AG10803 (cell line): ENCODE measurements at places on chromosomes 5 and 9.
A peak's percentile ranks its signal among the peaks of the same experiment; 100 is the strongest.

- peak; percentile 3 for DNase-seq
Measured at GRCh38 chr9:86274821-86275643, 7.3 kb downstream of the ISCA1 start.

- DNase-seq = no peak
Measured at GRCh38 chr5:142973932-142974331, 203.8 kb downstream of the ARHGAP26 start.

- peak; percentile 41 for DNase-seq
Measured at GRCh38 chr9:20592673-20593072, 29.6 kb downstream of the MLLT3 start.

DNA sequence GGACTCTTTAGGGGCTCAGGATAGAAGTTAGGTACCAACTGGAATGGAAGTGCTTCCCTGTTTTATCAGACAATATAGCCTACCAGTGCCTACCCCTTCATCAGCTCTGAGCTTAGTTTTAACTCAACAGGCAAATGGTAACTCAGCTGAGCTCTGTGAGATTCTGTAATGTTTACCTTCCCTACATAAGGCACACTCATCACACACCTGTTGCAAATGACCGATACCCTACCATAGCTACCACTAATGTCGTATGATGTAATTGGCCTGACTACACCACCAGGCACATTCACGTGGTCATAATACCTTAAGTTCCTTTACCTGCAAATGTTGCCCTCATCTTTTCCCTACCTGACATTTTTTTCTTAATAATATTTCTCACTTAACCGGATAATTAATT is 254.8 kb downstream of the ADGRV1 start:
- no peak for DNase-seq

DNA sequence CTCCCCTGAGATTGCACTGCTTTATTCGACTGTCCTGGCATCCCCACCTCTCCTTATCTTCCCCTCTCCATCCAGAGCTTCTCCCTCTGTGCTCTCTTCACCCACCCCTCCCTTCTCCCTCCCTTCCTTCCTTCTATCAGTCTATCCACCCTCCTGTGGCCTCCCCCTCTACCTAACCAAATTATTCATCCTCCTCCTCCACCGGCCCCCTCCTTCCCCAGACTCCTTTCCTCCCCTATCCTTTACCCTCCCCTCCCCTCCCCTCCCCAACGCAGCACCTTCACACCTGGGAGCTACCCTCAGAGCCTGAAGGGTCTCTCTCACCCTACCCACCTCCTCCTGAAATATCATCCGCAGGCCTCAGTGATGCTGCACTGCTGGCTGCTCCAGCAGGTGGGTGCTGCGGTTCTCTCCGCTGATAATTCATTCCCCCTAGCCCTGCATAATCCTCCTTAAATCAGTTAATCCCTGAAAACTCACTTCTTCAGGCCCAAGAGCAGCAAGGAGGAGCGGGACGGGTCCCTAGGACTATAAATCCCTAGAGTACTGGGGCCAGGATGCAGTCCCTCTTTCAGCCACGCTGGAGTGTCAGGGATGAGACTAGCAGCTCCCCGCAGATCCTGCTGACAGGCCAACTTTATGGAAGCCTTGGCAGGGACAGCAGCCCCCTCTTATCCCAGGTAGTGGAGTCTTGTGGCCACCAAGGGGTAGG is 97.8 kb downstream of the PCDH1 start:
- no peak for DNase-seq

- peak; percentile 4 for DNase-seq
Measured at GRCh38 chr5:75337366-75338021, 474 bp downstream of the HMGCR start.

DNA sequence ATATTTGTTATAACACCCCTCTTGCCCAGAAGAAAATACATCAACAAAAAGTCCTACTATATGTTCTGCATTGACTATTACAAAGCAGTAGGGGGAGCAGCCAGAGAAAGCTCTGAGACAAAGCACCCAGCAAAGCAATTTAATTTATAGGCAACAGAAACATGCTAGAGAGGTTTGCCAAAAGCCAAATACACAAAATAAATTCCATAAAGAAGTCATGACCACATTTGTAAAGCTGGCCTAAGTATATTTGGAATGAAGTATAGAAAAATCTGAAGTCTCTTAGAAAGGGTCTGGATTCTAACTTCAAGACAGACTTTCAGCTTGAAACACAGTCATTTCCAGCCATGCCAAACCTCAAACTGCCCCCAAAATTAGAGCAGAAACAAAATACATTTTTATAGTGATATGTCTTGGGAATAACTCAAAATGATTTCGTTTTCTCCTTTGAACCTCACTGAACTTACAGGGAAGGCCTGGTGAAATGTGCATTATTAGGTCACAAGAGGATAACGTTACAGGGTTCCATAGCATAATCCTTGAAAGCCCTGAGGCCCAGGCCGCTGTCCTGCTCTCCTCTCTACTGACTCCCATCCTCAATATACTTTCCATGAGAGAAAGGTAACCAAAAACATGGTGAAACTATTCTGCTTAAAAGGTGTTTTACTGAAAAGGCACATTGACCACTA is 451.8 kb downstream of the RAB3C start:
- peak; percentile 72 for DNase-seq

DNA sequence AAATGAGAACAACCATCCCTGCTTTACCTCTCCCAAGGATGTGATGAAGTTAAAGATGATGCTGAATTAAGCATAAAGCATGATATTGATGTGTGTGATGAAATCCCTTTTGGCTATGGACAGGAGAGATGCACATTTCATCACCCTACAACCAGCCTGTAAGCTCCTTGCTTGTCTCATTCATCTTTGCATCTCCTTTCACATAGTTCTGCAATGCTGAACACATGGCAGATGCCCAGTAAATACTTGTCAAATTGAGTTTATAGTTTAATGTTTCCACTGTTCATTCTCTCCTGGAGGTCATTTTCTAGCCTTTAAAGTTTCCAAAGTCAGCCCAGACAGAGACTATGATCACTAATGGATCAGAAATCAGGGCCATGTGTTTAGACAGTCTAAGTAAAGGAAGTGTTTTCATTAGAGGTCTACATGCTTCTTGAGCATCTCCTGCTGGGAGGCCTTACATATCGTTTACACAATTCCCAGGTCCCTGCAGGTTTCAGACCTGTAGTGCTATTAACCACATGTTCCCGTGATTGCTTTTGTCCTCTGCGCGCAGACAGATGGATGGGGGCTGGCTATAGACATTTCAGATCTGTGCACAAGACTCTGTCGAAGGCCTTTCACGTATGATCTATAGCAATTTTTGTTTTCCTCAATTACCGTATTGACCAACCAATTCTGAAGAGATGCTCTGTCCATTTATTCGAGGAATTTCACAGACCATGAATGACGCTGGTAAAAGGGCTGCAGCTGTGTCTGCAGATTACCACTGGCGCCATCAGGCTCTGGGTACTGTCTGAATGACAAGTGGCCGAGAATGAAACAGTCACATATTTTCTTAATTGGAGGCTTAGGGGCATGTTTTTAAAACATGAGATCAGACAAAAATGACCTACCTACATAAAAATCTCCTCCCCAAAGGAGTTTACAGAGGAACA is 49.0 kb upstream of the CKMT2 start:
- DNase-seq = no peak

- no peak for DNase-seq
Measured at GRCh38 chr5:69449511-69449910, 34.6 kb downstream of the MARVELD2 start.

GRCh38 chr5:165630261-165630778 is 2124.9 kb downstream of the MAT2B start:
- DNase-seq = peak; percentile 9

DNA sequence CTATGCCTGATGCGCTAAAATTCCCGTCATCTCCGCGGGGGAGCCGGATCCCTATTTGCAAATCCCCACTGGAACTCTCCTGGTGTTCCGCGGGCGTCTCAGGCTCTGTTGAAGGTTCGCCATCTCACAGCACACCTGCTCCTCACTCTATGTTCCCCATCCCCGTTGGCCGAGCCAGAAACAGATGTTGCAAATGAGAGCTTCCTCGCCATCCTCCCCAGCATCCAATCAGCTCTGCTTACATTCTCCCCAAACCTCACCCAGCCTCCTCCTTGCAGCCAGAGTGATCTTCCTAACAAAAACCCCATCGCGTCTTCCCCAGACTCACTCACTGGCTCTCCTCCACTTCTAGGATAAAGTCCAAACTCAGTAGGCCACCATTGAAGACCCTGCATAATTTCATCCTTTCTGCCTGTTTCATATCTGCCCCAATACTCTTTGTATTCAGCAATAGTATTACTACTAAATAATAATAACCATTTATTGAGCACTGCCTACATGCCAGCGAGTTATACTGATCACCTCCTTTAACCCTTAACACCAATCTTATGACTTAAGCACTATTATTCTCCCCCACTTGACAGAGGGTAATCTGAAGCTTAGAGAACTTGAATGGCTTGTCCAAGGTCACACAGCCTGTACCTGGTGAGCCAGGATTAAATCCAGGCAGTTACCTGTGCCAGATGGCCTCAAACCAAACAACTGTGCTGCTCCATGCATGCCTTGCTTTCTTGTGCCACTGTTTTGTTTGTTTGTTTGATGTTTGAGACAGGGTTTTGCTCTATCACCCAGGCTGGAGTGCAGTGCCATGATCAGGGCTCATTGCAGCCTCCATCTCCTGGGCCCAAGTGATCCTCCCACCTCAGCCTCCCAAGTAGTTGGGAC is 14.0 kb downstream of the AQP7 start:
- DNase-seq = no peak

DNA sequence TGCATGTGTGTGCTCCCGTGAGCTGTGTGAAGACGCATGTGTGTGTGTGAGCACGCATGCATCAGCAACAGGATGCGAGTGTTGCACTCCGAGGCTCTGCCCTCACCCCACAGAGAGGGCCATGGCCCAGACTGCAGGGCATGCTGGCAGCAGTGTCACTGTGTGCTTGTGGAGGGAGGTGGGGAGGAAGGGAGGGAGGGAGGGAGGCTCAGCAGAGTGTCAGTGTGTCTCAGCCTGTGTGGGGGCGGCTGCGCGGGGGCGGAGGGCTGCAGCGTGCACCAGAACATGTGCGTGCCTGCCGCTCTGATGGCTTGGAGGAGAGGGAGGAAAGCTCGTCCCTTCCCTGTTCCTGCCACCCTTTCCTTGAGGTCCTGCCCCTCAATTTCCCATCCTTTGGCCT is 5.3 kb downstream of the CAMK2A start:
- no peak for DNase-seq

DNA sequence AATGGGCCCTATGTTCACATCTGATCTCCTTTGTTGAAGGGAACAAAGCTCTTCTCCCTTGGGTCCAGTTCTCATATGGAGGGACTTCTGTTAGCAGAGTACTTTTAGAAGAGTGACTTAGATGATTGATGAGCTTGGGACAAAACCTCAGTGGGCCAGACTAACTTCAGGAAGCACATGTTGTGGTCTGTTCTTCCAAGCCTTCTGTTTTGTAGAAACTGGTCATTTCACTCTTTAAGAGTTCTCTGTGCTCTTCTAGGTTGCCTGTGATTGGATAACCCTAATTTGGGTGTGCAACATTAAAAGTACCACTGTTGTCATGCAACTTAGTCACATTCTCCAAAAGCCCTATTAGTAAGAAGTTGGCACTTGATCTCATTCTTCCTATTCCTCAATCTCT is 183.5 kb upstream of the ACO1 start:
- DNase-seq = no peak

DNA sequence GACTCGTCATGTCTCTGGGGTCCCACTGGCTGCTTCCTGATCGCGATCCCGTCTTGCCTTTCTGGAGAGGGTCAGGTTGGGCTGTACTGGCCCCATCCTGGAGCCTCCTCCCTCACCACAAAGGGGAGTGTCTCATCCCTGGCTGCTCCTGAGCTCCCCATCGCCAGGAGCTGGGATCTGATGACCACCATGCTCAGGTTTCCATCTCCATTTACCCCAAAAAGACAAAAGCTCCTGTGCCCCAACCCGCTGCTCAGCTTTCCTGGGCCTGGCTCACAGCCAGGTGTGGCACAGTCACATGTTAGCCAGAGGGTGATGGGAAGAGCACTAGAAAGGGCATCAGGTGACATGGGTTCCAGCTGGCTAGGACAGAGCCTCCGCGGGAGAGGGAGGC is 47.3 kb upstream of the CDKN2AIPNL start:
- DNase-seq = no peak

GRCh38 chr5:103120607-103121200 is 603 bp downstream of the PPIP5K2 start:
- peak; percentile 33 for DNase-seq

DNA sequence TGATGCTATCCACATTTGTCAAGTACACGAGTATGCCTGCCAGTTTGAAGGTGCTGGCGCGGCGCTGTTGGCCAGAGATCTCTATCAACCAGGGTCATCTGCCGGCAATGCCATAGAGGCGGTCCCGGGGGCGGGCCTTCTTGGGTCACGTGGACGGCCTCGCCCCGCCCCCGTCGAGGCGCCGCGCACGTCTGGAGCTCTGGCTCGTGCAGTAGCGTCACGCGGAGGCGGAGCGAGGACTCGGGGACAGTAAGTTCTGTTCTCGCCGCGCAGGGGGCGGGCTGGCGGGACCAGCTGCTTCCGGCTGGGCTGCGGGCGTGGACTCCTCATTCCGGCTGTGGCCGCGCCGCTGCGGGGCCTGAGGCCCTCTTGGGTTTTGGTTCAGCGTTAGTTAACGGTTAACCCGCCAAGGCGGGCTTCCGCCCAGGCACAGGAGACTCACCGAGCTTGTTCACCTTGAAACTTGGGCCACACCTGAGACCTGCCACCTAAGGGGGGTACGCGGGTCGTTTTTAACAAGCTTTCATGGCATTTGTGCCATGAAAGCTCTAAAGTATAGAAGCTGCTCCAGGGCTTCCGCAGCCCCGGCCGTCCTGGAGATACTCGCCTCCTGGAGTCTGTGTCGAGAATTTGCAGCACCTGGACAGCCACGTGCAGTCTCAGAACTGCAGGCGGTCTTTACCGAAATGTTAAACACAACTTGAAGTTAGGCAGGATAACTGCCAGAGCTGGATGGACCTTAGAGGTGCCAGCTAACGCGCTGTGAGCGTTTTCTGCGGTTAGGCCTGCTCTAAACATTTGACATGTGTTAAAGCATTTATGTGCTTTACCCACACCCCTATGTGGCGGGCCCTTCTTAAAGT is at the start of gene RFESD:
Gene RFESD (plus strand): TSS at position 209 of the 863 bp plus-strand sequence. CDS start 5,495 bp downstream, outside the sequence.
- DNase-seq = peak; percentile 96

DNA sequence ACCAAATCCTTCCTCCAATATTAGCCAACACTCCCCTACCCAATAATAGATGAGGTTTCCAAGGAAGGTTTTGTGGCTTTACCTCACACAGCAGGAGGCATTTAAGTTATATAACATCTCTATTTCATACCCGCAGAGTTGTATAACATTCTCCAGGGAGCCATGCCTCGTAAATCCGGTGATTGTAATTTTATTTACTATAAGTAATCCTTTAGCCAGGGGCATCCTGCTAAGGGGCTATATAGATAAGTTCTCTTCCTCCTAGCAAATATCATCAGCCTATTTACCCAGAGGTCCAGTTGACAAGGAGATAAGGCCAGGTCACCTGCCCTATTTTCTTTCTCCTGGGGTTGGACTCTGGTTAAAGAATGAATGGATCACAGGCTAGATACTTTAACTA is 2051.0 kb downstream of the EFNA5 start:
- DNase-seq = no peak

GRCh38 chr5:111517853-111518501 is 5.6 kb upstream of the STARD4 start:
- no peak for DNase-seq

- no peak for DNase-seq
Measured at GRCh38 chr5:8341406-8341805, 472.5 kb downstream of the MTRR start.
